ENCODE measurements at places on chromosomes 12 and 14. TPM values are rescaled to one million over a fixed set of nuclear protein-coding genes. Genes with fewer than 3 reads are reported as not detected.

DNA sequence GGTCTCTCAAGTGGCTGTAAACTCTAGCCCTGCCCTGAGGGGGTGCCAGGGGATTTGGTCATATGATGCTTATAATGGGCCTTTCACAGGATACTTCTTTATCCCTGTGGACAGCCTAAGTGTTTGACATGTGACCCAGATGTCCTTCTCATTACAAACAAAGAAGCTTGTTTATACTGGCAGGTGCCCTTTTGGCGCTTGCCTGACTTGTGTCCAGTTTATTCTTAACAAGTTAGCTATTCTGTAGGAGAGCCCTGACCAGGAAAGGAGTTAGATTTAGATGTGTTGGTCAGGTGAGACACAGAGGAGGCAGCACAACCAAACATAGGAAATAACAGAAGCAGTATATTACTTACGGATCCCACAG, 51.9 kb downstream of the CCDC91 start:
- DNase-seq, result no peak

- DNase-seq, result no peak
Measured at GRCh38 chr12:113900716-113901115, 65.4 kb downstream of the RBM19 start.

GRCh38 chr14:78202163-78202562, 32.0 kb downstream of the NRXN3 start:
- DNase-seq, result no peak

DNA sequence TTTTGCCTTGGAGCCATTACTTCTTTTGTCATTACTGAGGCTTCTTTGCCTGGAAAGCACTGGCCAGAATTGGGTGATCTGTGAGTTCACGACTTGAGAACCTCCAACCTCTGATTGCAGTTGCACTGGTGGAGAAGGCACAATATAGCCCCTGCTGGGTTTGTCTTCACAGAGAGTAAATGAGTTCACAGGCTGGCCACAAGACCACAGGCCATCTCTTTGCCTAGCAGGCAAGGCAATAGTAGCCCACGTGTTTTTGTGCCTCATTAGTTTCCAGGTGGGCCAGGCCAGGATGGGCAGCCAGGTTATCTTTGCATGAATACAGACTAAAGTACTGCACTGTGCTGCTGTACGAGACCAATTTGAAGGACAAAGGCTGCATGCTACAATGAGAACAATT, 468.8 kb downstream of the NRXN3 start:
- DNase-seq, result no peak

GRCh38 chr12:129069886-129070285, 216.6 kb downstream of the GLT1D1 start:
- no peak for DNase-seq

GRCh38 chr12:131171029-131171428, 217.3 kb downstream of the ADGRD1 start:
- no peak for DNase-seq

DNA sequence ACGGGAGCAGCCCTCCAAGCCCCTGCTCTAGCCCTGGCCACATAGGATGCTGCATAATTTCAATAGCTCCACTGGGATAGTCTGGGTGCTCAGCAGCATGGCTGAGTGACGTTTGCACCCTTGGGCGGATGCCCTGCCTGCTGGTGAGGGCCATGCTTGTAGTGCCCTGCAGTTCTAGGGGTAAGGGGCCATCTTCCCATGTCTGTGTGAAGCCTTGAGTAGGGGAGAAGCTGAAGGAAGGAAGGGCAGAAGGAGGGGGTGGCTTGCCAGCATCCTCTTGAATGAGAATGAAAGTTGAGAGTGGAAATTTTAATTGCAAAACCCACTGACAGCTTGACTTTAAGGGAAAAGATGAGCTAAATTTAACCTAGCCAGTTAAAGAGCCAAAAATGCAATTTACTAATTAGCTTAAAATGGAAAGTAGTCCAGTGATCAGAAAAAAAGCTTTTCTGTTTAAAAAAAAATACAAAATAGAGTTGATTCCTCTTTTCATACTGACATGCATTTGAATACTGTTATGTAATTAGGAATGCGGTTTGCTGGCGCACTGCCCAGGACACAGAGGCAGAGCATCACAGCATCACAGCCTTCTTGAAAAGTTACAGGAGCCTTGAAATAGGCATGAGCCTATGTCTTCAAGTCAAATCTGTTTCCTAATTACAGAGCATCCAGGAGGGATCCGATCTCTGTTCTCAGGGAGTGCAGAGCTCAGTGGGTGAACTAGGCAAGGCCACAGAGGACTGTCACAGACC, 18.5 kb upstream of the EML1 start:
- no peak for DNase-seq

GRCh38 chr14:104299993-104300761, 161.8 kb downstream of the KIF26A start:
- DNase-seq, result no peak

DNA sequence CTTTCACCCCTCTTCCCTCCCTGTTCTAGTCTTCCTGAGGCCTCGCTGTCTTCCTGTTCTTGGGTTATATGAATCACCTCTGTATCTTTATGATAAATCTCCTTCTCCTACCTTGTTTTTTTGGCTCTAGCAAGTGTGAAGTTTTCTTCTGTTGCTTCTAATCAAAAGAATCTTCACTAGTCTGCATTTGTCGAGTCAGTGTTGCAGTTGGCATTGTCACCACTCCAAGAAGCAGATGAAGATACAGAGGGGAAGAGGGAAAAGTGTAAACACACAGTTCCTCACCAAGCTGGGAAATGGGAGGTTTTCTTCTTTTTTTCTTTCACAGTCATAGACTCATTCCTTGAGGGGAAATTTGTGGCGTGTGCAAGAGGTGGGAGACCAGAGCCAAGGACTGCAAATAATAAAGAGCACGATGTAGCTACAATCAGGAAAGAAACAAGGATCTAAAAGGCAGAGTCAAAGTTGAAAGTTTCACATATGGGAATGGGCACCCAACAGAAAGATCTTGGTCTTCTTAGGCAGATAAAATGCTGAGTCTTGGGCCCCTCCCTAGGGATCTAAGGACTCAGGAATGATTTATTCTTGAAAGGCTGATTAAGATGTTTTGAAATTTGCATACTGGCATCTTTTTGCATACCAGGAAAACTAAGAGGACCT, 22.2 kb upstream of the PRICKLE1 start:
- no peak for DNase-seq

- DNase-seq, result no peak
Measured at GRCh38 chr14:49703965-49704364, 11.0 kb downstream of the KLHDC1 start.

DNA sequence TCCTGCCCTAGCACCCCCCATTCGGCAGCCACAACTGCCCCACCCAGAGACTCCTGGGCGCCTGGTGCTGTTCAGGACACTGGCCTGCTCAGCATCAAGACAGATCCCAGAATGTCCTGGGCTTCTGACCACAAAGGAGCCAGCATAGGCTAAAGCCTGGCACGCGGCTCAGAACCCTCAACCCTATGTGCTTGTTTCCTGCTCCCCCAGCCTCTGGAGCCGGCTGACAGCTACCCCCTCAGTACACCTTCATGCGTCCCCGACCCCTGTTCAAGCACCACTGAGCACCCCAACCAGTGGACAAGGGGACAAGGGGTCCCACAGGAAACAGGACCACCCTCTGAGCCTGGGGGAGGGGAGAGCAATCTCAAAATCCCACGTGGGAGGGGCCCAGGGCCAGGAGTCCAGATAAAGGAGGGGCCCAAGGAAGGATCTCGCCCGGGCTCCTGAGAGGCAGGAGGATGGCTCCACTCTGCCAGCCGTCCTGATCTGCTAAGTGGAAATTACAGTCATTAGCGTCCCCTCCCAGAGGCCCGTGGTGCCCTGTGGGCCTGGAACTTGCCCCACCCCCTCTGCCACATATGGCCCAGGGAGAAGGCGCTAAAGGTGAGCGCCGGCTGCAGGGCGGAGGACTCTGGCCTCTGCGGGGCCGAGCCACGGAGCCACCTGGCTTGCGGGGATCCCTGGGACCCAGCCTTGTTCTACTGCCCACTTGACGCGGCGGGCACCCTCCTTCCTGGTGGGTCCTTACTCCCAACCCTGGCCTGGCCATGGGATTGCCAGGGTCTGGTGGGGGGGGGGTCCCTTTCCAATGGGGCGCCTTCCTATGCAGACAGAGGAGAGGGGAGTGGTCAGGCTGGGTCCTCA, 27.2 kb upstream of the GPR132 start:
- no peak for DNase-seq

DNA sequence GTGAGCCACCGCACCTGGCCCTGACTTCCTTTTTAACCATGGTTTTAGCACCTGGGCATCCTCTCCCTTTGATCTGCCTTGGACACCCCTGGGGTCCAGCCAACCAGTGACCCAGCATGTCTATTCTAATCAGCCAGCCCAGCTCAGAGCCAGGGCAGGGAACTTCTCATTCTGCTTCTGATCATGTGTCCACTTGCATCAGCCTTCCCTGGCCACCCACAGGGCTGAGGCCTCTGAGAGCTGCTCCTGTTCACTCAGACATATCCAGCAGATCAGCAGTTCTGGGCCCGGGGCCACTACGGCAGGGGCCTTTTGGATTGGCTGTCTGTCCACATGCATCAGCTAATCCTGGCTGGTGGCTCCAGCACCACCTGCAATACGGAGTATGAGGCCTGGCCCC, 117.9 kb upstream of the MAP1LC3B2 start:
- no peak for DNase-seq

GRCh38 chr12:116719731-116720528, 17.9 kb downstream of the SPRING1 start:
- no peak for DNase-seq

- DNase-seq, result no peak
Measured at GRCh38 chr14:90301668-90302090, 30.1 kb downstream of the NRDE2 start.

GRCh38 chr12:7433276-7433822, 10.6 kb downstream of the CD163L1 start:
- no peak for DNase-seq

Gene OVCH1
- total RNA-seq, result 0.08 TPM

Gene MGAT4C
- total RNA-seq, result 0.65 TPM

Gene GEMIN2
- total RNA-seq, result 4.8 TPM

Gene ADAM21
- not detected for total RNA-seq

All from liver (tissue), 10 donors.